ENCODE measurements at places on chromosomes 16 and 17.
A peak's percentile ranks its signal among the peaks of the same experiment; 100 is the strongest.

DNA sequence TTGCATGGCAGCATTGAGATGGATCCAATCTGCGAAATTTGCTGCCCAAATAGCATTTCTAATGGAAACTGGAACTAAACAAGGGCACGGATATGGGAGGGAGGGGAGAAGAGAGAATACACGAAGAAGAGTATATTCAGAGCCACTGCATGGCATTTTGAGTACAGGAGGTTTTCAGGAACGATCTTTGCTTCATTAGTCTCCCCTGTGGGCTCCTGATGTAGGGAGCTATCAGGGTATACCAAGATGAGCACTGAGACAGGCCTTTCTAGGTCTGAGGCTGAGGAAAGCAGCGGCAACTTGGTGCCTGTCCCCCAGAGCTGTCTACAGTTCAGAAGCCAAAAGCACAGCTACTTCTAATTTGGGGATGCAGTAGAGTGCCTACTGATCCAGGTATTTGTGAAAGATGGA lies 257.7 kb upstream of the PMFBP1 start:
- no peaks in the 10 kb centered on the region for H3K36me3 ChIP-seq
- DNase-seq, result no peak
- no peak overlapping the region for H3K4me3 ChIP-seq
- H3K27ac ChIP-seq, result no peak overlapping the region
- H3K27me3 ChIP-seq, result no peaks in the 10 kb centered on the region

- DNase-seq, result no peak
- no peak overlapping the region for H3K4me3 ChIP-seq
- no peak overlapping the region for H3K27ac ChIP-seq
- H3K4me1 ChIP-seq, result peaks cover 6% of the 10 kb centered on the region
- H3K27me3 ChIP-seq, result no peaks in the 10 kb centered on the region
Measured at GRCh38 chr17:2090804-2091534, 36.1 kb downstream of the HIC1 start.

DNA sequence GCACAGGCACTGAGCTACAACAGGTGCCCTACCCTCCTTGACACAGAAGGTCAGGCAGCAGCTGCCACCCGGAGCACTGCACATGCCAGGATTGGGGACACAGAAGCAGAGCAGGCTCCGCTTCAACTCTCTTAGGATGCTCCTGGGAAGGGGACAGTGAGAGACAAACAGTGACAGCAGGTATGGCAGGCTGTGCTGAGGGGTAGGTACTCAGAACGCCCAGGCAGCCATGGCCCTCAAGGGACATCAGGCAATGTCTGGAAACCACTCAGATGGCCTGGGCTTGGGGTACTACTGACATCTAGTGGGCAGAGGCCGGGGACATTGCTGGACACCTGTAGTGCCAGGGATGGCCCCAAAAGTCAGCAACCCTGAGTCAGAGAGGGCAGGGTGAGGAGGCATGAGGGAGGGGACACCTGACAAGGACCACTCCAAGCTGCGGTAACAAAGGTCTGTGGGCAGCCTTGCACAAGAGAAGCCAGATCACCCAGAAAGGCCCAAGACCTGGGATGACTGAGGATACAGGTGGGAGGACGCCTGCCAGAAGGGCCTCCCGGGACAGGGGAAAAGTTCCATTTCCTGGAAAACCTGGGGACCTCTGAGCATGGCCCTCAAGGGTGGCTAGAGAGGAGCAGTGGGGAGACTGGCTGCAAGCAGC lies 21.2 kb downstream of the PEMT start:
- H3K4me1 ChIP-seq, result peaks cover 30% of the 10 kb centered on the region
- peak overlapping the region; percentile 55 for H3K27ac ChIP-seq
- no peaks in the 10 kb centered on the region for H3K36me3 ChIP-seq
- no peaks in the 10 kb centered on the region for H3K27me3 ChIP-seq

DNA sequence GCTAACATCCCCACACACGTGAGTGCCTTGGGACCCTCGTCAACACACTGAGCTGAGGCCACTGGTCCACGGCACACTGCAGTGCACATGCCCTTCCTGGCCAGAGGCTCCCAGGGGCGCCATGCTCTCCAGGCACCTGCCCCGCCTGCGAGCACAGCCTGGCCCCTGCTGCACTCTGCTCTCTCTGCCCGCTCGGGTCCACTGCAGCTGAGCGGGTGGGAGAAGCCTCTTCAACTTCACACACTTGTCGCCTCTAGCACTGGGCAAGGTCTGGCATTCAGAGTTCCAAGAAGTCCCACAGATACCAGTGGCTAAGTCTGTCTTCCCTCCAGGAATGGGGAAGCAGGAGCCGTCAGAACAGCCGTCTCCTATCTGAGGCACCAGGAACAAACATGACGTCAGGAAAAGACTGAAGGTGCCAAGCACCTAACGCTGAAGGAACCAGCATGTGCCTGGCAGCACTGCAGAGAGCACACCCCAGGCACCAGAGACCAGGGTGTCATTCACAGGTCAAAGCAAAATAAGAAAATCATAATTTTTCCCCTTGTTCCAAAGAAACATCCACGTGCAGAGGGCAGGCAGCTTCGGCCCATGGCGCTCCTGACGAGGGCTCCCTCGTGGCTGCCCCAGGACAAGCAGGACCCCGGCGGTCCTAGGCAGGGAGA lies 82.9 kb downstream of the ZNF778 start:
- H3K36me3 ChIP-seq, result no peaks in the 10 kb centered on the region
- no peak overlapping the region for H3K4me3 ChIP-seq
- H3K27me3 ChIP-seq, result no peaks in the 10 kb centered on the region
- DNase-seq, result peak; percentile 88

DNA sequence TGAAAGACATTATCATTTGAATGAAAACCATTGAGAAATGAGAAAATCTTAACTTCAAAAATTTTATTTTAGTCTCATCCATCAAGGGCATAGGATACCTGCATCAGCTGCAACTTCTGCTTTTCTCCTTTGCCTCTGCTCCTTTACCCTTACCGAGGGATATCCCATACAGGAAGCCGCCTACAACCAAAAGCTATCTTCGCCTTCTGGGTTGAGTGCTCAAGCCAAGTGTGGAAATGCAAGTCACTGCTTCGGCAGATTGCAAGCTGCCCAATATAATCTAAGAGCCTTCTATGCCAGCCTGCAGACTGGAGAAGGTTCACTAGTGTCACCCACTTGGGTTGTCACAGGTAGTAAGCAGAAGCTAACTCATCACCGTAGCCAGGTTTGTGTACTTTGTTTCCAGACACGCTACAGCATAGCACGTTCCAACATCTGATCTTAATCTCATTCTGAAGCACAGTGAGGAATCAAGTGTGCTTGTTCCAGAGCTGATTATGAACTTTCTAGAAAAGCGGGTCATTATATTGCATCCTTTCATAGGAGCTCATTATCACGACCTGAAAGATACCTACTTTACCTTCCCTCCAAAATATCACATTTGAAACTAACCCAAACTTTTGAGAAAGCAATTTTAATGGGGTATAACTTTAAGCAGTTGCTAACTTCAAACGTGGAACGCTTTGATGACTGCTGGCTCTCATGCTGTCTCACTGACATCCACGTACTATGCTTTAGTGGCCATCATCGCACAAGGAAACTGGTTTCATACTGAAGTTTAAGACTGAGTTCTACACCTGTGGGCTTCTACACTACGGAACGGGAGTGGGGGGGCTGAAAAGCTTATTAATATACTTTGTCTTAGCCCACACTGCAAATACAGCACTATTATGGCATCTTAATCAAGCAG lies 8.0 kb upstream of the UNK start:
- no peaks in the 10 kb centered on the region for H3K27me3 ChIP-seq
- peak overlapping the region; percentile 84 for H3K4me3 ChIP-seq
- H3K4me1 ChIP-seq, result peaks cover 14% of the 10 kb centered on the region
- DNase-seq, result peak; percentile 36
- no peak overlapping the region for H3K27ac ChIP-seq

DNA sequence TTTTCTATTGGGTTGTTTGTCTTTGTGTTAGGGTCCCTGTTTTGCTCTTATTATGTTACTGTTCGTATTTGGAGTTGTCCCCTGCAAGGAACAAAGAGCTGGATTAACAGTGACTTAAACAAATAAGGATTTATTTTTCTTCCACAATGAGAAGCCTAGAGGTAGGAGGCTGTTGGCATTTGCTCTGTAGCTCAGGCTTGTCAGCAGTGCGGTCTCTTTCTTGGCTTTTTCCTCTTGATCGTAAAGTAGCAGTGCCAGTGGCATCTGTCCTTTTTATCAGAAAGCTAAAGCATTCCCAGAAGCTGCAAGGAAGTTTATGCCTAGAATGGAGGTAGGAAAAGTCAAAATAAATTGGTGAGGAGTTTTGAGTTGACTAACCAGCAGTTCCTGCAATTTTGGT lies 154.1 kb downstream of the HS3ST4 start:
- H3K4me1 ChIP-seq, result no peaks in the 10 kb centered on the region
- H3K27me3 ChIP-seq, result no peaks in the 10 kb centered on the region
- H3K27ac ChIP-seq, result no peak overlapping the region

GRCh38 chr17:75270218-75270965 lies 639 bp downstream of the MIF4GD start:
- peaks cover 4% of the 10 kb centered on the region for H3K36me3 ChIP-seq
- no peaks in the 10 kb centered on the region for H3K27me3 ChIP-seq
- H3K27ac ChIP-seq, result peak overlapping the region; percentile 99
- H3K4me3 ChIP-seq, result peak overlapping the region; percentile 94
- DNase-seq, result peak; percentile 80

GRCh38 chr17:9211133-9211765 lies 189.9 kb downstream of the NTN1 start:
- no peak overlapping the region for H3K4me3 ChIP-seq
- H3K27ac ChIP-seq, result no peak overlapping the region
- no peaks in the 10 kb centered on the region for H3K4me1 ChIP-seq
- no peaks in the 10 kb centered on the region for H3K27me3 ChIP-seq
- no peaks in the 10 kb centered on the region for H3K36me3 ChIP-seq

GRCh38 chr17:42675965-42676423 lies 800 bp downstream of the PLEKHH3 start:
- peak overlapping the region; percentile 79 for H3K4me3 ChIP-seq
- peak overlapping the region; percentile 73 for H3K27ac ChIP-seq
- peaks cover 4% of the 10 kb centered on the region for H3K36me3 ChIP-seq
- peak; percentile 76 for DNase-seq
- H3K4me1 ChIP-seq, result peaks cover 38% of the 10 kb centered on the region

GRCh38 chr16:66512272-66513110 lies 37.4 kb downstream of the TK2 start:
- H3K4me3 ChIP-seq, result no peak overlapping the region
- H3K36me3 ChIP-seq, result no peaks in the 10 kb centered on the region
- no peak for DNase-seq

Measured in pancreas (tissue), 10 donors.